ENCODE measurements at places on chromosomes 16 and 17. TPM values are rescaled to one million over a fixed set of nuclear protein-coding genes. Genes with fewer than 3 reads are reported as not detected.

- H3K27ac ChIP-seq, result peak overlapping the region; percentile 66
- no peaks in the 10 kb centered on the region for H3K36me3 ChIP-seq
- peaks cover 9% of the 10 kb centered on the region for H3K4me1 ChIP-seq
- no peaks in the 10 kb centered on the region for H3K27me3 ChIP-seq
Measured at GRCh38 chr17:42153919-42154742, 658 bp downstream of the RAB5C start.

DNA sequence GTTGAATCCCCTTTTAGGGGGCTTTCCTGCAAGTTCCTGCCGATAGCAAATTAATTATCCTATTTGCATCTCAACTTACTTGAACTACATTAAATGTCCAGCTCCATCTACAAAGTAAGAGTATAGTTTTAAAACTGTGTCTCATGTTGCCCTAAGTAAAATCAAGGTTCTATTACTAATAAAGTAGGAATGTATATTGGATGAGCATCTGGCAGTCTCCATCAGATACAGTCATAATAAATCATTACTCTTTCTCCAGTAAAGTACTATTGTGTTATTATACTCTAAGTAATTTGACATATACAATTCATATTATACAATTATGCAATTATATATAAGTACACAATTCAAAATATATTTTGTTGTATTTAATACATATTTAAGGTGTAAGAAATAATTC, 249.3 kb downstream of the CEP112 start:
- H3K4me1 ChIP-seq, result no peaks in the 10 kb centered on the region
- no peak for DNase-seq
- no peak overlapping the region for H3K27ac ChIP-seq
- no peaks in the 10 kb centered on the region for H3K27me3 ChIP-seq
- H3K36me3 ChIP-seq, result no peaks in the 10 kb centered on the region
- H3K4me3 ChIP-seq, result no peak overlapping the region

DNA sequence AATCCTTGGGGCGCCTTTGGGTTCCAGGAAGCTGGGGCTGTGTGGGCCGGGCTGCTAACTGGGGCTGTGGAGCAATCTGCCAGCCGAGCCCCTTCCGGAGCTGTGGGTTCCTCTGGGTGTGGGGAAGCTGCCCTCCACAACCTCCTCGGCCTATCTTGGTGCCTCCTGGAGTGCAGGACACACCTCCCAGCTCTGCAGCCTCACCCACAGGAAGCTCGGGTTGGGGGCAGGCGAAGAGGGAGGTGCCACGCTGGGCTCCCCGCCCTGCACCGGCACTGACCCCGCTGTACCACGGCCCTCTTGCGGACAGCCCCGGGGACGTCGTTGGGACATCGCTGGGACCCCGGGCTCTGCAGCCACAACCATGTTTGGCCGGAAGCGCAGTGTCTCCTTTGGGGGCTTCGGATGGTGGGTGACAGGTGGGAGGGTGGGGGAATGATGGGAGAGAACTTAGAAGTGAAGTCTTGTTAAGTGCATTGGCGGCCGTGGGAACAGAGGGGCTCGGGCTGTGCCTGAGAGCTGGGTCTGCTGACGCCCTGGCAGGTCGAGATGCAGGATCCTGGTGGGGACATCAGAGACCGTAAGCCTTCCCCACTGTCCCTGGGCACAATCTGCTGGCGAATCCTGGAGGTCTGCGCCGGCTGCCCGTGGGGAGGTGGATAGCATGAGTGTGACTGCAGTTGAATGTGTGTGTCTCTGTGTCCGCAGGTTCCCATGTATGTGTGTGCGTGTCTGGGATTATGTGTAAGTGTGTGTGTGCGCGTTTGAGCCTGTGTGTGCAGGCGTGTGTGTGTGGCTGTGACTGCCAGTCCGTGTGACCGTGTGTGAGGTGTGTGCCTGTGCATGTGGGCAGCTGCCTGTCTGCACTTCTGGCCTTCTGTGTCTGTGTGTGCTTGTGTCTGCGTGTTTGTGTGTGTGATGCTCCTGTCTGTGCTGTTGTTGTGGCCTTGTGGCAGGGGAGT, at the start of gene RAP1GAP2:
RAP1GAP2 (plus strand) TSS at position 275 of the 962 bp plus-strand sequence; CDS start at position 365, 90 bp downstream.
- H3K4me1 ChIP-seq, result no peaks in the 10 kb centered on the region
- H3K4me3 ChIP-seq, result no peak within 1 kb of the TSS
- DNase-seq, result no peak
- H3K36me3 ChIP-seq, result no peaks in the 10 kb centered on the region
- H3K27ac ChIP-seq, result no peak within 1 kb of the TSS
- H3K27me3 ChIP-seq, result no peaks in the 10 kb centered on the region

DNA sequence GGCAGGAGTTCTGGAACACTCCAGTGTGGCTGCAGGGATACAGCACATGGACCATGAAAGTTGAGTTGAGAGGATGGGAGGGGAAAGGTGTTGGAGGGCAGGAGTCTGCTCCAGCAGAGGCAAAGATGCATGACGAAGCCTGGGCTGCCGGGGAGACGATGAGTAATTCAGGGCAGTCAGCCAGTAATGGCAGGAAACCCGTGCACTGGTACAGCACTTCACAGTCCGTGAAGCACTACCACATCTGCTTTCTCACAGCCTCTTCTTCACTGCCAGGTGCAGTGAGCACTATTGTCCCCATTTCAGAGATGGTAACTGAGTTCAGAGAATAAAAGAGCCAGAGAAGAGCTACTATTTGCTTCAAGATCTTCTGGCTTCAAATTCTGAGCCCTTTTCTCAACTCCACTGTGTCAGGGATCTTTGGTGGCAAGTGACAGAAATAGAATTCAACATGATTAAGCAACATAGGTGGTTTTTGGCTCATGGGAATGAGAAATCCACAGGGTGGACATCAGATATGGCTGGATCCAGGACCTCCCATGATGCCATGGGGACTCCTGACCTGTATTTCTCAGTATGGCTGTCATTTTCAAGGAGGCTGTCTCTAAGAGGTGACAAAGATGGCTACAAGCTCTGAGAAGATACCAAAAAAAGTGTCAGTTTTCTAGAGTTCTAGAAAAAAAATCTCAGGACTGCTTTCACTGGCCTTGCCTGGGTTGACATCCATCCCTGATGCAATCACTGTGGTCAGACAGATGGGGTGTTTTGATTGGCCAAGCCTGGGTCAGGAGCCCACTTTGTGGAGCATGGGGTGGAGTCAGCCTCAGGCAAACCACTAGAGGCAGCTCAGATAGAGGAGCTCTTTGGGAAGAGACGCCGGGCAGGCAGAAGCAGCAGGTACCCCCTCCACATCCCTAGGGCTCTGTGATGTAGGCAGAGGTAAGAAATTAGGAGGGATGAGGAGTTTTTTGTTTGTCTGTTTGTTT, 24.7 kb downstream of the IL21R start:
- H3K36me3 ChIP-seq, result no peaks in the 10 kb centered on the region
- DNase-seq, result no peak
- H3K27ac ChIP-seq, result no peak overlapping the region
- H3K27me3 ChIP-seq, result no peaks in the 10 kb centered on the region

GRCh38 chr17:44315760-44316731, 7.6 kb downstream of the RUNDC3A start:
- no peak for DNase-seq
- H3K4me1 ChIP-seq, result no peaks in the 10 kb centered on the region
- H3K27me3 ChIP-seq, result peaks cover 38% of the 10 kb centered on the region

- no peaks in the 10 kb centered on the region for H3K4me1 ChIP-seq
- no peaks in the 10 kb centered on the region for H3K27me3 ChIP-seq
- H3K36me3 ChIP-seq, result no peaks in the 10 kb centered on the region
- DNase-seq, result no peak
- no peak overlapping the region for H3K4me3 ChIP-seq
- H3K27ac ChIP-seq, result no peak overlapping the region
Measured at GRCh38 chr17:39568702-39569101, 39.0 kb downstream of the NEUROD2 start.

DNA sequence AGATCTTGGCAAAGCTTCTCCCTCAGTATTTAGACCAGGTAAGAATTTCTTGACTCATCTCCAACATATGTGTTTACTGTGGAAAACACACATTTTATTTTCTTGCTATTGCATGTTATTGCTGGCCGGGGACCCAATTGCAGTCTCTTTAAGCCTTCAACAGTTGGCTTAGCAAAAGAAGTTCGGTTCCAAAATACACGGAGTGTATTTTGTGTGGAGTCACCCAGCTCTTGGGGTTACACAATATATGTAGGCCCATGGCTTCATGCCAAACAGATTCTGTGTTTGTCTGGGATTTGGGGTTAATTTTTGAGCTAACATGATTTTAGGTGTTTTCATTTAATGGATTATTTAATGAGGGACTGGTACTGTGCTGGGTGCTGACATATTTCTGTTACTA, 4.0 kb downstream of the ALDH3A2 start:
- H3K27me3 ChIP-seq, result no peaks in the 10 kb centered on the region
- no peak overlapping the region for H3K27ac ChIP-seq
- no peak overlapping the region for H3K4me3 ChIP-seq
- no peak for DNase-seq
- peaks cover 24% of the 10 kb centered on the region for H3K4me1 ChIP-seq

DNA sequence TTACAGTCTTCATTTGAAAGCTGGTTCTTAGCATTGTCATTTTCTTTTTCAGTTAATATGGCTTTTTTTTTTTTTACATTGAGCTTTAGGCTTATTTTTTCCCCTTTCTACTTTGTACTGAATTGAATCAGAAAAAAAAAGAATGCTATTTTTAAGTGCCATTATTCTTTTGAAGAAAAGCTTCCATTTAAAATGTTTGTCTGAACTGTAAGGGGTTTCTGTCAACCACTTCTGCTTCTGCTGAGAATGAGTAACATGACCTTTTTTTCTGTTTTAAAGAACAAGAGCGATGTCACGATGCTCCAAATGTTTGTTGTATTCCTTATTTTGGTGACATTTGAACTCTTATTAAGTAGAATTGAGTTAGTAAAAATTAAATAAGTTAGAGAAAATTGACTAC, 50.0 kb downstream of the MRTFB start:
- no peak overlapping the region for H3K27ac ChIP-seq
- peaks cover 12% of the 10 kb centered on the region for H3K4me1 ChIP-seq
- H3K27me3 ChIP-seq, result no peaks in the 10 kb centered on the region
- DNase-seq, result no peak

GRCh38 chr17:58330997-58331814, 2.6 kb upstream of the TSPOAP1 start:
- no peak overlapping the region for H3K27ac ChIP-seq
- H3K27me3 ChIP-seq, result no peaks in the 10 kb centered on the region
- no peak for DNase-seq
- no peaks in the 10 kb centered on the region for H3K36me3 ChIP-seq

DNA sequence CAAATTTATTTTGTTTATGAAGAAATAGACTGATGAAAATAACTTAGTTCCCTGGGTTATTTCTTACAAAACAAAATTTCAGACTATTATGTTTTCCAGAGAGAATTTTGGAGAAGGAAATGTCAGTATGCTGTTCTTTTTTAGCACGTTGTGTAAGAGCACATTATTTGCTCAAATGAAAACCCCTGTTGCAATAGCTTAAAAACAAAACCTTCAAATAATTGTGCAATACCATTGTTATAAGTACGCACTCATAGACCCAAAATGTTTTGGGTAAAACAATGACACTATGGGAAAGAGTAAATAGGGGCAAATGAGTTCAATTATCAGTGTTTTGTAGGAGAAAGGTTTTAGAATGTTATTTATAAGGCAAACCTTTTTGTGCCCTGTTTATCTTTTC, 18.2 kb downstream of the VMP1 start:
- no peaks in the 10 kb centered on the region for H3K27me3 ChIP-seq
- no peak overlapping the region for H3K4me3 ChIP-seq
- no peak for DNase-seq
- no peaks in the 10 kb centered on the region for H3K4me1 ChIP-seq
- H3K27ac ChIP-seq, result no peak overlapping the region

DNA sequence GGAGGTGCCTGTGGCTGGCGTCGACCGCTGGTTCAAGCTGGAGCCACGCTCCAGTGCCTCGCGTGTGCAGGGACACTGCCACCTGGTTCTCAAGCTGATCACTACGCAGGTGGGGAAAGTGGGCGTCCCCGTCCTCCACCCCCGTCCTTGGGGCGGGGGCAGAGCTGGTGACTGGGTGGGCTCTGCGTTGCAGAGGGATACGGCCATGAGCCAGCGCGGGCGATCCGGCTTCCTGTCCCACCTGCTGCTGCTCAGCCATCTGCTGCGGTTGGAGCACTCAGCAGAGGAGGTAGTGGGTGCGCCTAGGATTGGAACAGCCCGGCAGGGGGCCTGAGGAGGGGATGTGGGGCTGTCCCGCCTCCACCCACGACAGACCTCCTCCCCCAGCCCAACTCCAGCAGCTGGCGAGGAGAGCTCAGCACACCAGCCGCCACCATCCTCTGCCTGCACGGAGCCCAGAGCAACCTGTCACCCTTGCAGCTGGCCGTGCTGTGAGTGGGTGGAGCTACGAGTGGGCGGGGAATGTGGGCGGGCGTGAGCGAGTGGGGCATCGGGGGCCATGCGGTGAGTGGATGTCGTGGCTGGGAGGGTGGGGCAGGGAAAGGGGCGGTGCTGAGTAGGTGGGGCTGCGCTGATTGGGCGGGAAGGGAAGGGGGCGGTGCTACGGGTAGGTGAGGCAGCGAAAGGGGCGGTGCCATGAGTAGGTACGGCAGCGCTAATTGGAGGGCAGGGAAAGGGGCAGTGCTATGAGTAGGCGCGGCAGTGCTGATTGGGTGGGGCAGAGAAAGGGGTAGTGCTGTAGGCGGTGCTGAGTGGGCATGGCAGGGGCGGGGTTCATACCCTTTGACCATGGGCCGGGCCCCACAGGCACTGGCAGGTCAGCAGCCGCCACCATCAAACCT, 8.9 kb downstream of the TSR3 start:
- peak overlapping the region; percentile 29 for H3K4me3 ChIP-seq
- no peak overlapping the region for H3K27ac ChIP-seq
- DNase-seq, result peak; percentile 83
- peaks cover 11% of the 10 kb centered on the region for H3K27me3 ChIP-seq

GRCh38 chr17:78383725-78384471, 5.4 kb downstream of the PGS1 start:
- no peak overlapping the region for H3K4me3 ChIP-seq
- no peaks in the 10 kb centered on the region for H3K36me3 ChIP-seq
- H3K27me3 ChIP-seq, result no peaks in the 10 kb centered on the region
- H3K4me1 ChIP-seq, result peaks cover 20% of the 10 kb centered on the region
- peak; percentile 98 for DNase-seq
- no peak overlapping the region for H3K27ac ChIP-seq

- H3K4me1 ChIP-seq, result no peaks in the 10 kb centered on the region
- H3K27me3 ChIP-seq, result no peaks in the 10 kb centered on the region
- no peak overlapping the region for H3K27ac ChIP-seq
- H3K4me3 ChIP-seq, result no peak overlapping the region
- no peak for DNase-seq
- no peaks in the 10 kb centered on the region for H3K36me3 ChIP-seq
Measured at GRCh38 chr16:46772463-46772862, 24.3 kb upstream of the MYLK3 start.

Gene SDR42E2
- not detected for polyA plus RNA-seq

Gene CACNA1G
- polyA plus RNA-seq, result 22.8 TPM

Gene SSTR5
- polyA plus RNA-seq, result 0.55 TPM

Gene CDRT4
- polyA plus RNA-seq, result 6.0 TPM

Gene NFATC2IP
- 46.5 TPM for polyA plus RNA-seq

Gene HEATR3
- 7.7 TPM for polyA plus RNA-seq

Gene C16orf96
- 0.24 TPM for polyA plus RNA-seq

Gene SEZ6L2
- 10.3 TPM for polyA plus RNA-seq

Gene KCNH6
- polyA plus RNA-seq, result not detected

Gene PABPN1L
- not detected for polyA plus RNA-seq
